Ureter (tissue), 1 donor: ENCODE measurements at places on chromosomes 6 and 20. TPM values are rescaled to one million over a fixed set of nuclear protein-coding genes. Genes with fewer than 3 reads are reported as not detected.

SLPI gene
- total RNA-seq: 301 TPM

ELOVL5 gene
- 64.5 TPM for total RNA-seq

ERVFRD-1 gene
- total RNA-seq: 0.18 TPM

TFAP2D gene
- total RNA-seq: not detected

MAVS gene
- total RNA-seq: 49.2 TPM

SLC22A2 gene
- total RNA-seq: not detected

DNA sequence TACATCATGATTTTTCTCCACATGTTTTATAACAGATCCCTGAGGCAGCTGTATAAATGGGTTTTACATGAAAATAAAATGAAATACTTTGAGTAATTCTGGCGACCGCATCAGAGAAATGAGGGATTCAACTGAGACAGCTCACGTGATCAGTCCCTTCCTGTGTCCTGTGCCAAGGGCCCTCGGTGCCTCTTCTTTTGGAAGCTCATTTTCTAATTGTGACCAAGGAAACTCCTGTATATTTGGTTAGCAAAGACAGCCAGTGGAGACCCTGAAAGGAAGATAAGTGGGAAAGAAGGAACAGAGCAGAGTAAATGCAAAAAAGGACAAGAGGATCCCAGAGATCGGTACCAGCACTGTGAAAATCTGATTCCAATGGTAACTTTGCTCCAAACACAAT lies 129.9 kb downstream of the FYN start:
- DNase-seq: no peak

GRCh38 chr20:32227744-32228688 lies 20.3 kb downstream of the POFUT1 start:
- DNase-seq: no peak

GRCh38 chr6:142444881-142445301 lies 143.1 kb downstream of the ADGRG6 start:
- no peak for DNase-seq

DNA sequence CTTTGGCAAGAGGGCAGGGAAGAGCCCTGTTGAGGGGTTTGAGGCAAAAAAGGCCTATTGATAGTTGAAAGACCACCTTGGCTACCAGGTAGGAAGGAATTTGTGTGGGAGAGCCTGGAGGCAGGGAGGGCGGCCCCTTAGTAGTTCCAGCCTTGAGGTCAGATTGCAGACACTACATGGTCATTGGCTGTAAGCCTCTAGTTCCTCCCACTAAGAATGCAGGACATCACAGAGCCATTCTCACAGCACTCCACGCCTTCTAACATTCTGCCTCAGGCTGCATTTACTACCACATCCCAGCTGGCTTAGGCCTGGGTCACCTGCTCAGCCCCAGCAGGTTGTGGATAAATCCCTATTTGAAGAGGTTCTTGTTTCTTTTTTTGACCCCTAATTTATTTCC lies 91.0 kb upstream of the SNX9 start:
- DNase-seq: no peak

- no peak for DNase-seq
These were observed 8.5 kb downstream of the PYGB start for GRCh38 chr20:25256226-25256859.

- DNase-seq: no peak
These were observed 32.3 kb upstream of the CNKSR3 start for GRCh38 chr6:154542747-154543146.

- no peak for DNase-seq
These were observed 1.6 kb downstream of the HLA-DQB1 start for GRCh38 chr6:32664827-32665362.

GRCh38 chr6:80537118-80537972 lies 430.9 kb downstream of the BCKDHB start:
- no peak for DNase-seq

- no peak for DNase-seq
These were observed 53.9 kb downstream of the PREX1 start for GRCh38 chr20:48773837-48774418.

GRCh38 chr20:46810448-46811223 lies 84.0 kb upstream of the EYA2 start:
- DNase-seq: peak; percentile 34

DNA sequence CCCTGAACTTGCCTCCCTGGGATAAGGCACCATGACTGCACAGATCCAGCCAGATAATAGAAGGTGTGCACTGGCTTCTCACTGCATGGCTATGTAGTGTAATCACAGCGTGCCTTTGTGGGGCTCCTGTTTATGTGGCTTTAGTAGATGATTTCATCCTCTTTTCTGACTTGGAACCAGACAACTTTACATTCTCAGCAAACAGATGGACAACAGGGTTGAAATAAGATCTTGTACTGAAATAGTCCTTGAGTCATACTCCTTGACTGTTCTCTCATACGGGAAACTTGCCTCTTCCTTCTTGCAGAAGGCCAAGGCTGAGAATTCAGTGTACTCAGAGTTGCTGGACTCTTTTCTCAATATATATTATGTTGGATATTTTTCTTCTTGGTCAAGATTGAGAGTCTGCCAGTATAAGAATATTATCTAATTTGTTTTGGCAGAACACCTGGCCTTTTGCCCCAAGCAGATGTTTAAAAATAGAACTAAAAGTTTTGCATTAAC lies 25.0 kb upstream of the RNF144B start:
- no peak for DNase-seq

GRCh38 chr6:109194880-109195279 lies 99.6 kb downstream of the CEP57L1 start:
- no peak for DNase-seq

- DNase-seq: no peak
These were observed 53.4 kb downstream of the LYRM2 start for GRCh38 chr6:89585154-89585553.

DNA sequence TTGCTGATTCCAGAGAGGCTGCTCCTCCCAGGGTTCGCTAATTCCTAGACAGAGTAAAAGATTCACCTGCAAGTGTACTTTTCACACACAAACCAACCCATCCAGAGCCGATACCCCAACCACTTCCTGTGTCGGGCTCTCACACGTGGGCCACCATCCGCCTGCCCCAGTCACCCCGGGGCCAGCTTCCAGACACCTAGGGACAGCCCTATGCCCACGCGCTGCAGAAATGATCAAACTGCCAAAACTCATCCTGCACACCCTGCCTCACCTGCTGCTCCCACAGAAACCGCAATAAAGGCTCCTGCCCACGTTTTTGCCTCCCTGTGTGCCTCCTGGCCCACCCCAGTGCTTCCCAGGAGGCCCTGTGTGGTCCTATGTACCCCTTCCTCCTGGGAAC lies 59.5 kb downstream of the PSMG4 start:
- no peak for DNase-seq

- no peak for DNase-seq
These were observed 86.9 kb downstream of the CD109 start for GRCh38 chr6:73782911-73783310.

DNA sequence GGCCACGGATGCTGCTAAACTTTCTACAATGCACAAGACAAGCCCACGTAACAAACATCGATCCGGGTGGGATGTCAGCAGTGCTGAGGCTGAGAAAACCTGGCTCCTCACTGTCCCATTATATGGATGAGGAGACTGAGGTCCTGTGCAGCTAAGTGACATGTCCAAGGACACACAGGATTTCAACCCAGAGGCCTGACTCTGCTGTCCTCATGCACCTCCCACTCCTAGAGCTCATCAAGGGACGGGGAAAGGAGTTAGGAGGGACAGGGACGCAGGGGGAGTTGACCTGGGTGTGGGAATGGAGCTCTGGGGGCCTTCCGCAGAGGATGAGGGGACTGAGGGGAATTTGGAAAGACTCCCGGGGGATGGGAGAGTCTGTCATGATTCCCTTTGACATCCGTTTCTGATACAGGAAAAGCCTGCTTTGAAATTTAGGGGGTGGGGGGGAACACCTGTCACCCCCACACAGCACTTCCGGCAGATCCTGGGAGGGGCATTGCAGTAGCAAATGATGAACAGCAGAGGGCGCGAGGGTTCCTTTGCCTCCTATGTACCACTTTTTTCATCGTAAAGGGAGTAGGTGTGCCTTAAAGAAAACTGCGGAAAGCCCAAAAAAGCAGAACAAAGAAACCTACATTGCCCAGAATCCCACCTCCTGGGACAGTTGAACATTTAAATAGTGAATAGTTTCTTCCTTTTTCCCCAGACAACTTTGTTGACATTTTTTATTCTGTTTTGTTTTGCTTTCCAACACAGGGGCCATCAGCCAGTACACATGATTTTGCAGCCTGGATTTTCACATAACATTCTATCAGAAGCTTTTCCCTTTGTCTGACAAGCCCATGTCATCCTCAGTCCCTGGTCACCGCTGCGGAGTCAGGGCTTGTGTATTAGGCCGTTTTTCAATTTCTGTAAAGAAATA lies 48.6 kb downstream of the SLC2A10 start:
- DNase-seq: no peak
